ENCODE measurements at places on chromosomes 3 and 15.
A peak's percentile ranks its signal among the peaks of the same experiment; 100 is the strongest.

- DNase-seq = no peak
Observed at GRCh38 chr3:184471439-184471838, 90.1 kb upstream of the EPHB3 start.

- no peak for DNase-seq
Observed at GRCh38 chr15:99718421-99718820, 14.8 kb downstream of the LYSMD4 start.

DNA sequence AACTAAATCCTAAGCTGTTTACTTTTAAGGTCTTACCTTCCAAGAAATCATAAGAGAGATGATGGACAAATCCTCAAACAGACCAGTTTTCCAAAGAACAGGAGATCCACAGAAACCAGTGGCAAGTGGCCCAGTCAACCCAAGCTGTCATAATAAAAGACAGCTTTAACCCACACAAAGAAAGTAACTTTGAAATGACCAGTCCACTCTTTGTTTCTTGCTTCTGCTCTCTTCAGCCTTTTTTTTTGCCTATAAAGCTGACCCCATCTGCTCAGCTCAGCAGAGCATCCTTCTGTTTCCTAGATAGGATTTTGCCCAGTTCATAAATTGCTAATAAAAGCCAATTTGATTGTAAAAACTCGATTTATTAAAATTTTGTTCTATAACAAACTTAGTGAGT lies 299.4 kb downstream of the OXSM start:
- no peak for DNase-seq

DNA sequence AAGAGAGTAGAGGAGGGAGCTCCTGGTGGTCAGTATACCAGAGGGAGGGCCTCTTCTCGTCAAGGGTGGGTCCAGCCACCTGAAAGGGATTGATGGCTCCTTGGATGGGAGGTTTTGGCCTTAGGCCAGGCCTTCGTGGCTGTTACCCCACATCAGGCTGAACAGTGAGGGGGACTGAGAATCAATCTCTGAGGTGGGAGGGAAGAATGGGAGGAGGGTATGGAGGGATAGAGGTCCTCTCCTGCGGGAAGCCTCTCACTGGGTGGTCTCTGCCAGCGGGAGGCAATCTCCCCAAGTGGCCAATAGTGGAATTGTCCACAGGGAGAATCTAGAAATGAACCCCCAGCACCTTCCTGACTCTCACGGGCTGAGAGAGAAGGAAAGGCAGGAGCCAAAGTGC lies 53.5 kb downstream of the BSN start:
- DNase-seq = no peak

DNA sequence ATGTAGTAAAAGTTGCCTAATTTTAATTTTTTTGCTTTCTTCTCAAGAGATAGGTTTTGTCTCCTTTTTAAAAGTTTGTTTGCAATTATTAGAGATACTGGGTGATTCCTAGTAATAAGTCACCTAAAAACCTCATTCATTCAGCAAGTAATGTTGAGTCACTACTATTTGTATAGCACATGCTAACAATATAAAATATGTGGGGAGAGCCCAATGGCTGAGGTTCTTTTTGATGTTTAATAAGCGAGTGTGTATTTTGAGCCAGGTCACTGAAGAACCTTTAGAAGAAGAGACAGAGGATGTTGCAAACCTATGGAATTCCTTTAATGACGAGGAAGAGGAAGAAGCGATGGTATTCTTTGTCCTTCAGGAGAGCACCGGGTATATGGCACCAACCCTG lies 123.7 kb upstream of the CHRM5 start:
- no peak for DNase-seq

GRCh38 chr3:106534206-106534605 lies 665.4 kb upstream of the CBLB start:
- peak; percentile 13 for DNase-seq

GRCh38 chr15:51135276-51135675 lies 40.6 kb upstream of the TNFAIP8L3 start:
- DNase-seq = no peak

GRCh38 chr3:113606539-113607218 lies 74.3 kb downstream of the SIDT1 start:
- no peak for DNase-seq

DNA sequence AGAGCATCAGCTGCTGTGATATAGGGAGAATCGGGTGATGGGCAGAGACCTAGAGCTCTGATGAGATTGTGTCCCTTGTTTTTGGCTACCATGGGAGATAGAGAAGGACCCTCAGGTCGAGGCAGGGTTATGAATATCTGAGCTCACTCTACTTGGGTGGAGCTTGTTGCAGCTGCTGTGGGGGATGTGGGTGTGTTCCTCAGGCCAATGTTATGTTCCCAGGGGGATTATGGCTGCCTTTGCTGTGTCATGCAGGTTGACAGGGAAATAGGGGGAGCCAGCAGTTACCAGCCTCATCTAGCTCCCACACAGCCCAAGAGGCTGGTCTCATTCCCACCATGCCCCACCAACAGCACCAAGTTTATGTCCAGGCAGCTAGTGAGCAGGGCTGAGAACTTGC lies 131.5 kb downstream of the TRIM42 start:
- no peak for DNase-seq

DNA sequence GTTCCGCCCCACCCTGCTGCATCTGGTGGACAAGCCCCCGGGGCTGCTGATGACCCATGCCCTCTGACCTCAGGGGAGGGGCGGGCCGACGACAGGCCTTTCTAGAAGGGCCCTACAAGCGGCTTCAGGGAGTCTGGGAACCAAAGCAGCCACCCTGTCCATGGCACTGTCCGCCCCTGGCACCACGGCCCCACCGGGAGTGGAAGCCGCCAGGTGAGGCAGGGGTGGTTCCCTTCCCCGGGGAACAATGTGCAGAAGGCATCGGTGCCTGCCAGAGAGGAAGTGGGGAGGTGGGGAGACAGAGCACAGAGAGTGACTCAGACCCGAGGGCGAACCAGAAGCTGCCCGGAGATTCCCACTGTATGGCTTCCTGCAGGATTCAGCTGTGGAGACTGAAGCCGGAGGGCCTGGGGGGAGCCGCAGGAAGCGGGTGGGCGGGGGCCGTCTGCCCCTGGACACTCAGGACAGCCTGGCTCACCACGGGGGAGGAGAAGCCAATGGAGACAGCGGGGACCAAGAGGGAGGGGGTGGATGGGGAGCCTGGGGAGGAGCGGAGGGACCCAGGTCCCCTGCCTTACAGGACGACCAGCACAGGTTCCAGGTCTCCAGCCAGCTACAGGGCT lies 134.0 kb downstream of the TPRA1 start:
- DNase-seq = no peak

DNA sequence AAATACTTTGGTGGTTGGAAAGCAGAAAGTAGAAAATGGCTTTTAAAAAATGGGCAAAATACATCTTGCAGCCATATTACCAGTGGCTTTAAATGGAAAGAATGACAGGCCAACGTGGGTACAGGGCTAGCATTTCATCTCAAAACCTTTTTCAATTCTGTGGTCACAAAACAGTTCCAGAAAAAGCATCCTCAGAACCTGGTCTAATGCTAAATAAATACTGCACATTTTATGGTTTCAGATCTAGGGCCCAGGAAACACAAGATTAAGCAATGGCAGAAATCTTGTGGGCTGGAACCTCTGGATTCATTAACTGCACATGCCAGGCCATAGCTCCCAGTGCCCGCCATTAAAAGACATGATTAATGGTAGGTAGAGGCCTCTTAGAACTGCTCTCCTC lies 470.2 kb upstream of the RASGRP1 start:
- DNase-seq = no peak

GRCh38 chr3:23304424-23304823 lies 101.3 kb downstream of the UBE2E2 start:
- no peak for DNase-seq

DNA sequence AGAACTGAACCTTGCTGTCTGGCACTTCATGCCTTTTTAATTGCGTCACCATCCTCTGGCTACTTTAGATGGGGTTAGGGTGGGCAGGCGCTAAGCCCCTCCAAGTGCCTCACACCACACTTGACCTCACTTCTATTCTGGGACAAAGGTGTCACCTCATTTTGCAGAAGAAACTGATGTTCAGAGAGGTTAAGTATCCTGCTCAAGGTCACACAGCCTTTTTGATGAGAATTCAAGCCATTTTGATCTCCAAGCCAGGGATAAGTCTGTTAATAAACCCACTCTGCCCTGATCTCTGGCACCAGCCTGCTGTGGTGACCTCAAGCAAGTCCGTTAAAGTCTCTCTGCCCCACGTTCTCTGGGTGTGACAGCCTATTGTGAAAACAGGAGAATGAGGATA lies 58.8 kb upstream of the PRR23C start:
- DNase-seq = no peak

GRCh38 chr3:165504554-165504953 lies 308.4 kb upstream of the SLITRK3 start:
- no peak for DNase-seq
